ENCODE measurements at places on chromosomes 13 and 19.

DNA sequence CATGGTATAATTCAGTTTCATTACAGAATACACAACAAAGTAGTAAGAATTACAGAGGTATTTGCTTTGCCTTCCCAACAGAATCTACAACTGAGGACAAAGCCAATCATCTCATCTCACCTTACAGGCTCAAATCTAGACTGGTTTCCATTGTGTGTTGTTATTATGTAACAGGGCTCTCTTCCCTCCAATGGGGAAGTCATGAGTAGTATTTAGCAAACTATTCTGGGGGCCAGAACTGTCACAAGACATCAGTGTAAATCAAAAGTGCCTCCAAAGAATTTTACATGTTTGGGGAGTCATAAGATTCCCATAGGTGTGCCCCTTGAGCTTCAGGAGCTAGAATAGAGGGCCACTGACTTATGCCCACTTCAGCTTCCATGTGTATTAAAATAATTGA is 187.0 kb upstream of the EDNRB start:
- no peak for DNase-seq

GRCh38 chr13:24142886-24143285 is 17.6 kb upstream of the SPATA13 start:
- no peak for DNase-seq

DNA sequence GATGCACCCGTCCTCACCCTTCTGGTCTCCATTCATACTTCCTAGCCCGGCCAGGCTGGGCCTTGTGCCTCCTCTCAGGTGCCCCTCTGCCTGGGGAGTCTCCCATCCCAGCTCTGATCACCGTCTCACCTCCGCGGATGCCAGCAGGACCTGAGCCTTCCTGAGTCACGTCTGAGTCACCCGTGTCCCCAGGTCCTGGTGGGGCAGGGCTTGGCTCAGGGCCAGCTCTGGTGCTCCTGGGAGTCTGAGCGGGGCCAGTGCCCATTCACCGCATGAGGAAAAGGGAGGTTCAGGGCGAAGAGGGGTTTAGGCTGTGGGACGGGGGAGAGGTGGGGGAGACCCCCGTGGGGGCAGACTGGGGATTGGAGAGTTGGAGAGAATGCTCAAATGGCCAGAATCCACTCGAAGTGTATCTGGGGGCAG is 593 bp downstream of the ATP8B3 start:
- DNase-seq = peak; percentile 35

- DNase-seq = no peak
Observed at GRCh38 chr13:40102360-40102727, 446.9 kb downstream of the COG6 start.

DNA sequence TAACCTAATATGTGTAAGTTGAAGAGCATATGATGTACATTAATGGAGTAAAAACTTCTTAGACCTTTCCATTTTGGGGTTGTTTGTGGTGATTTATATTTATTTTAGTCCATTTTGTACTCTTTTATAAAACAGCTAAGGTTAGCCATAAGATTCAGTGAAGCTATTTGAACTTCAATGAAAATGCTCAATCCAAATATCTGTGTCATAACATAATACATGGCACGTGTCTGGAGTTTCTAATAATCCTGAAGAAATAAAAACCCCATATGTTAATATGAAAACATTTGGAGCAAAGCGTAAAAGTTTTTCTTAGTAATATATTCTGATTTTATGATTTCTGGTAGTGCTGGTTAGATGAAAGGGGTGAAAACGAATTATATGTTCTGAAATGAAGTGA is 1729.7 kb downstream of the PCDH9 start:
- no peak for DNase-seq

DNA sequence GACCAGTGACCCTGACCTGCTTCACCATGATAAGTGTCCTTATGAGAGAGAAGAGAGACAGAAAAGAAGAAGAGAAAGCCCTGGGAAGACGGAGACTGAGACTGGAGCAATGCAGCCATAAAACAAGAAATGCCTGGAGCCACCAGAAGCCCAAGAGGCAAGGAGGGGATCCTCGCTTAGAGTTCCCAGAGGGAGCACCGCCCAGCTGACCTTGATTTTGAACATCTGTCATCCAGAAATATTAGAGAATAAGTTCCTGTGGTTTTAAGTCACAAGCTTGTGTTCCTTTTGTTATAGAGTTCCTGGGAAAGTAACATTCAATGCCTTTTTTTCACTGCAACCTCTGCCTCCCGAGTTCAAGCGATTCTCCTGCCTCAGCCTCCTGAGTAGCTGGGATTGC is 20.2 kb downstream of the CERS1 start:
- no peak for DNase-seq

GRCh38 chr19:35986664-35987570 is 8.1 kb upstream of the SDHAF1 start:
- no peak for DNase-seq

GRCh38 chr13:39463611-39464010 is 139.4 kb downstream of the LHFPL6 start:
- DNase-seq = no peak

GRCh38 chr13:105445796-105446195 is 1089.7 kb downstream of the EFNB2 start:
- no peak for DNase-seq

- DNase-seq = no peak
Observed at GRCh38 chr19:35856546-35857149, at the start of gene KIRREL2. Gene KIRREL2 (plus strand): TSS chr19:35856911. CDS start chr19:35857120, 209 bp downstream.

DNA sequence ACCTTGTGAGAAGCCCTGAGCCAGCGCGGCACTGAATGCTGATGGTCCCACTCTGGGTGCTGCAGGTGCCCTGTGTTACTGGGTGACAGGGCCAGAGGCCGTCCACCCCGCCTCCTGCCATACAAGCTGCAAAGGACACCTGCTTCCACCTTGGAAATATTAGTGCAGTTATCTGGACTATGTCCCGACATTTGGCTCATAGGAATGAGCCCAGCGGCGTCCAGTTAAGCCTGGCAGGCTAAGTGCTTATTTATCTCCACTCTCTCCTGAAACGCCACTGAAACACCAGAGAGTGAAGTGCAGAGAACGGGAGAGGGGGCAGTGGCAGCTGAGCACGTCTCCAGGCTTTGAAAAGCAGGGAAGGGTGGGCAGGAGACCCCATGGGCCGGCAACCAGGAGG is 145.8 kb downstream of the KDM4B start:
- no peak for DNase-seq

- no peak for DNase-seq
Observed at GRCh38 chr13:36966404-36966803, 32.7 kb downstream of the ALG5 start.

DNA sequence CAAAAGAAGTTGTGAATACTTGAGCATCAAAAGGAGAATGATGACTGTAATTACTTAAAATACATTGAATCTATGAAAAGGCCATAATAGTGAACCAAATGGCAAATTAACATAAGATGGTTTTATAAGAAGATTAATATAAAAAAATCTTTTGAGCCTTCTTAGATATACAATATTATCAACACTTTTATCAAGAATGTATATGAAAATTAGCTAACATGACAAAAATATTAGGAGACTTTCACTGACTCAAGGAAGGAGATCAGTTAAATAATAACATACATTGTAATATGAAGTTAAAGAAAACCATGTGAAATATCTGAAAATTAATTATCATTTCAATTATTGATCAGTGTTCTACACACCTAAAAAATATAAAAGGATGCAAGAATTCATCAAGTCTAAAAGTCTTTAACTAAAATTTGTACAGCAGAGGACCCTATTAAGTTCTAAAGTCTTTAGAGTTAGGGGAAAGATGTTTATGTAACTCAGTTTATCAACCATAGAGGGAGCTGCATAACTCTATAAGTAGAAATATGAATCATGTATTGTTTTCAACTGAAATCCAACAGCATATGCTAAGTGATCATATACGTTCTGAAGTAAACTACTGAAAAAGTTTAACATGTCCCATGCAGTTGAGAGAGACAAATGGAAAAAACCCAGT is 756.1 kb upstream of the MIR17HG start:
- no peak for DNase-seq

DNA sequence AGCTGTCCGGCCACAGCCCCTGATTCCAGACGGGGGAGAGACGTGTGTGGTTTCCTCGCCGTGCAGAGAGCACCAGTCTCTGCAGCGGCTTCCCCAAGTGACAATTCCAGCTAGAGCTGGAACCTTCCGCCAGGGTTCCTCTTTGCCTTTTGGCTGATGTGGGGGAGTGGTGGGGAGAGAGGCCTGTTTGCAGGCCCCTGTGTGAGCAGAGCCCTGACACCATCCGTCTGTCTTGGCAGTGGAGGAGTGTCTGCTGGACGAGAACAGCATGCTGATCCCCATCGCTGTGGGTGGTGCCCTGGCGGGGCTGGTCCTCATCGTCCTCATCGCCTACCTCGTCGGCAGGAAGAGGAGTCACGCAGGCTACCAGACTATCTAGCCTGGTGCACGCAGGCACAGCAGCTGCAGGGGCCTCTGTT is 25.0 kb downstream of the LAMP1 start:
- no peak for DNase-seq

DNA sequence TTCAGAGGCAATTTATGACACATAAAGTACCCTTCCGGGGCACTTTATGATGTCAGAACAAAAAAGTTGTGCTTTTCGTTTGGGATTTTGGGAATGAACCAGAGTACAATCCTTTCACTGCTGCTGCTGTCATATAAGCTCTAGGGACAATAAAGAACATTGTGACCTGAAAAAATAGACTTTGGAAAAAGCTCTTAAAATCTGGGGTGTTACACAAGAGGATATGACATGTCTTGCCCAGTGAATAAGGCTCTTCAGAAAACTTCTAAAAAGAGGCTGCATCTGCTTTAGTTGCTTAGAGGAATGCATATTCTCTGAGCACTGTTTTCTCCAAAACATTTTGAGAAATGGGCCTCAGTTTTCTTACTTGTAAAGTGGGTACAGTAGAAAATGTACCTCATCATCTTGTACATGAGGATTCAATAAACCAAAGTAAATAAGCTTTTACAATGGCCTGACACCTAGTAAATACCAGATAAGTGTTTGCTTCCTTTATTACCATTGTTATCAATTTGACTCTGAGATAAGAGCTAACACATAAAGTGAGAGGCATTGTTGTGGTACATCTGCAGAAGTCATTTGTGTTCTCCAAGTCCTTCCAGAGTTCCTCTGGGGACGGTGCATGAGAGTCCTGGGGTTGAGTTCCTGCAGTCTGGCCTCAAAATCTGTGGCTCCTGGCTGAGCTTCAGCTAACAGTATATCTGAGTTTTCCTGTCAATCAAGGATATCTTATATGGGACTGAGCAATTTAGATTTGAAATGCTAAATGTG is 67.4 kb upstream of the EDNRB start:
- no peak for DNase-seq

DNA sequence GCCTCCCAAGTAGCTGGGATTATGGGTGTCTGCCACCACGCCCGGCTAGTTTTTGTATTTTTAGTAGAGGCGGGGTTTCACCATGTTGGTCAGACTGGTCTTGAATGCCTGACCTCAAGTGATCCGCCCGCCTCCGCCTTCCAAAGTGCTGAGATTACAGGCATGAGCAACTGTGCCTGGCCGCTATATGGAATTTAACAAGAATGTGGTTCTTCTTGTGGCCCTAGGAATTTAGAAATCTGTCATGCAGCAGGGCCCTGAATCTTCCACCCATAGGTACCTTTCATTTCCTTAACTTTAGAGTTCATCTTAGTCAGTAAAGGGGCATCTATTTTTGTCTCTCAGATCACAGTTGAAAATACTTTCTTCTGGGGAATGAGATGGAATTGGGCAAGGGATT is 25.6 kb upstream of the NDFIP2 start:
- no peak for DNase-seq

- DNase-seq = no peak
Observed at GRCh38 chr19:34191355-34191962, 19.2 kb downstream of the LSM14A start.

DNA sequence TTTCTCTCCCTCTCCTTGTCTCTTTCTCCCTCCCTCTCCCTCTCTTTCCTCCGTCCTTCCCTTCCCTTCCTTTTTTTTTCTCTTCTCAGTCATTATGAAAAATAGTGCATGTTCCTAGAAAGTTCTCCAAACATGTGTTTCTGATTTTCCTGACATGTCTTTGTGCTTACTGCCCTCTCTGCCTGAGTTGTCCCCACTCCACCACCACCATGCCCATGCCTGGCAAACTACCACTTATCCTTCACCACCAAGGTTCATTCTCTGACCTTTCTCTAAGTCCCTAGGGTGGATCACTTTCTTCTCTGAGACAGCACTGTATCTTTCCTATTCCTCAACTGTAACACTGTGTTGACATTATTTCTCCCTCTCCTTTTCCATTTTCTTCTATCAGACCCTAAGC is 98.2 kb downstream of the LACC1 start:
- DNase-seq = no peak

DNA sequence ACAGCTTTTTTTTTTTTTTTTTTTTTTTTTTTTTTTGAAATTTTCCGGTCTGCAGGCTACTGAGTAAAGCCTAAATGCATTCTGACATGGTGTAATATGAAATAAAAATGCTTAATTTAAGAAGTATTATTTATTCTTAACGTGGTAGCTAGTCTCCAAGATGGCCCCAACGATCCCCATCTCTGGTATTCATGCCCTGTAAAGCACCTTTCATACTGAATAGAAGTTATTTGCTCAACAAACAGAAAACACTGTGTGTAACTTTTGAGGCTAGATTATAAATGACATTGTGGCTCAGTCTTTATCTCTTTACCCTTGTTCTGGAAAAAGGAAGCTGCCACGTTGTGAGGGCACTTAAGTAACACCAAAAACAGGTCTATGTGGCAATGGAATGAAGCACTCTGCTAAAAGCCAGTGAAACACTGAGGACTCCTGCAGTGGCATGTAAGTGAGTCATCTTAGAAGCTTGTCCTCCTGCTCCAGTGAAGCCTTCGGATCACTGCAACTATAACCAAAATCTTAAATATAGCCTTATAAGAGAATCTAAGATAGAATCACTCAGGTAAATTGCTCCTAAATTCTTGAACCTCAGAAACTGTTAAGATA is 128.7 kb downstream of the UGGT2 start:
- DNase-seq = no peak

GRCh38 chr13:91459485-91459884 is 61.1 kb downstream of the GPC5 start:
- DNase-seq = no peak

DNA sequence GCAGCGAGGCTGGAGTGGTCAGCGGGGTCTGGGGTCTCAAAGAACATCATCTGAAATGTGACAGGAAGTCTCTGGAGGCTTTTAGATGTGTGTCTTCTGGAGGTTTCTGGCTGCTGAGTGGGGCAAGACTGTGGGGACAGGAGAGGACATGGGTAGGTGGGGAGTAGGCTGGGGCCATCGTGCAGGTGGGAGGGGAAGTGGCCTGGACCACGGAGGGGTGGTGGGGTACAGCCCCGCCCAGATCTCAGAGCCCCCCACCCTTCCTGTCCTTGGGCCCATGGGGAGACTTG is 6.2 kb downstream of the AP1M1 start:
- no peak for DNase-seq

- DNase-seq = no peak
Observed at GRCh38 chr19:53581871-53582279, 43.9 kb downstream of the ZNF331 start.

GRCh38 chr13:35961002-35961401 is 170.2 kb downstream of the DCLK1 start:
- DNase-seq = no peak

DNA sequence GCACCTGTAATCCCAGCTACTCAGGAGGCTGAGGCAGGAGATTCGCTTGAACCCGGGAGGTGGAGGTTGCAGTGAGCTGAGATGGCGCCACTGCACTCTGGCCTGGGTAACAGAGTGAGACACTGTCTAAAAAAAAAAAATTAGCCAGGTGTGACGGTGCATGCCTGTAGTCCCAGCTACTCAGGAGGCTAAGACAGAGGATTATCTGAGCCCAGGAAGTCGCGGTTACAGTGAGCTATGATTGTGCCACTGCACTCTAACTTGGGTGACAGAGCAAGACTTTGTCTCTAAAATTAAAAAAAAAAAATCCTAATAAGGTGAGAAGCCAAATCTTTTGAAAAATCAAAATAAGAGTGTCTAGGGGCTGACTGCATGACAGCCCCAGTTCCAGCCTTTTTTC is 9.7 kb upstream of the CEBPA start:
- no peak for DNase-seq
